ENCODE measurements at places on chromosomes 4 and X.

DNA sequence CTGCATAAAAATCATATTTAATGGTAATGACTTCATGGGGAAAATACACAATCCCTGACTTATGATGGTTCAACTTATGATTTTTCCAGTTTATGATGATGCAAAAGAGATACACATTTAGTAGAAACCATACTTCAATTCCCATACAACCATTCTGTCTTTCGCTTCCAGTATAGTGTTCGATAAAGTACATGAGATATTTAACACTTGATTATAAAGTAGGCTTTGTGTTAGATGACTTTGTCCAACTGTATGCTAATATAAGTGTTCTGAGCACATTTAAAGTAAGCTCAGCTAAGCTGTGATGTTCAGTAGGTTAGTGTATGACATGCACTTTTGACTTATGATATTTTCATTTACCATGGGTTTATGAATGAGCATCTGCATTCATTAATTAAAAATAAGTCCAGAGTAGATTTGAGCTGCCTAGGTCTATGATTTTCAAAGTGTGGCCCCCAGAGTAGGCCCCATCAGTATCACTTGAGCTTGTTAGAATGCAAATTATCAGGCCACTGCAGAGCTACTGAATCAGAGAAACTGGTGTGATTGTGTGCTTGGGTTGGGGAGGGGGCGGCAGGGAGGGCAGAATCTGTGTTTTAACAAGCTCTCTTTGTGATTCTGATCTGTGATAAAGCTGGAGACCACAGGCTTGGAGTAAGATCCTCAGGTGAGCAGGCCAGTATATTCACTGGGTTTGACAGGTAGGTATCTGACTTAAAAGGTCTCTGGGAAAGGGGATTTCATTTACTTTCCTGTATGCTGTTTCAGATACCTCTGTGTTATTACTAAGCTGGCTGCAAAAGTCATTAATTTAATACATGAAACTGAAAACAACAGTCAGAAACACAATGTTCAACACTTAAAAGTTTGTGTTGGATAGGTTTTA is 8.4 kb downstream of the ATP10D start:
- DNase-seq: no peak

- peak; percentile 32 for DNase-seq
Observed at GRCh38 chrX:6021316-6022091, 207.2 kb downstream of the NLGN4X start.

- DNase-seq: no peak
Observed at GRCh38 chr4:1364748-1365147, 17.7 kb downstream of the UVSSA start.

- no peak for DNase-seq
Observed at GRCh38 chr4:122762520-122762919, 30.0 kb downstream of the BBS12 start.

DNA sequence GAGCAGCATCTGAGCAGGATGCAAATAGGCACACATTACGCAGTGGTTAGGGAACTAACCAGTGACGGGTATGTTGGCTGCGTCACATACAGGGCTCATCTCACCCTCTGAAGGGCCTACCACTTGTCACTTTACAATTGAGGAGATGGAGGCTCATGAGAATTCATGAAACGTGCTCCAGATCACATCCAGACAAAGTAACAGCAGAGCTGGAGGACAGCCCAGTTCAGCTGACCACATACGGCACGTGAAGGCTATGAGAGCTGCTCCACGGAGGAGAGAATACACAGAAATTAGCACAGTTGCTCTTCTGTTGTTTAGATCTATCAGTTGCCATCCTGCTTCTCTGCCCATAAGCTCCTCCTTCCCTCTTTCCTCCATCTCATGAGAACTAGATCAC is 78.4 kb downstream of the FAM9B start:
- no peak for DNase-seq

DNA sequence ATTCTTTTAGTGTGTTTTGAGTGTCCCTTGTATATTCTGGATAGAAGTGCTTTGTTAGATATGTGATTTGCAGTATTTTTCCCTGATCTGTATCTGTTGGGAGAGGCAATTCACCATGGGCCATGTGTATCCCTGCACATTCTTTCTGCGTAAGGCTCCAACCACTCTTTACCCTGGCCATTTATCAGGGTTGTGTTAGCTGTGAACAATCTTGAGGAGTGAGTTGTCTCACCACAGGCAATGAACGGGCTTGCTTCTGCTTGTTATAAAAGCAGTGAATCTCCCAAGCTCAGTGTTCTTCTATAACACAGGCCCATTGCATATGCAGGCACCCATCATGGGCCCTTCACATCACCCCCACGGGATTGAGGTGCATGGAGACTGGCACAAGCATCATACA is 18.9 kb upstream of the SMIM10 start:
- DNase-seq: no peak

DNA sequence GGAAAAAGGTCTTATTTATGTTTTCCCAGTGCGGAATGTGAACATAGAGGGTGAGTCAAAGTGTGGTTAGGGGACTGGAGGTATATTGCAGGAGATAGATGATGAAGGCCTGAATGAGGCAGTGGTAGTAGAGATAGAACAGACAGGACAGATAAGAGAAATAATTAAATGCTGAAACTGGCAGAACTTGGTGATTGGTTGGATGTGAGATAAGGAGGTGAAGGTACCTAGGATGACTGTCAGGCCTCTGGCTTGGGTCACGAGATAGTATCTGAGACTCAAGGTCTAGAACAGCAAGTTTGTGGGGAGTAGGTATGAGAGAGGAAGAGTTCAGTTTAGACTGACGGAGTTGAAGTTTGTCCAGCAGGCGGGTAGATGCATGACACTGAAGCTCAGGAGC is 3.5 kb downstream of the MND1 start:
- no peak for DNase-seq

GRCh38 chr4:139674875-139675550 is 9.4 kb downstream of the MGST2 start:
- DNase-seq: no peak

- no peak for DNase-seq
Observed at GRCh38 chr4:129189630-129190029, 93.7 kb downstream of the C4orf33 start.

DNA sequence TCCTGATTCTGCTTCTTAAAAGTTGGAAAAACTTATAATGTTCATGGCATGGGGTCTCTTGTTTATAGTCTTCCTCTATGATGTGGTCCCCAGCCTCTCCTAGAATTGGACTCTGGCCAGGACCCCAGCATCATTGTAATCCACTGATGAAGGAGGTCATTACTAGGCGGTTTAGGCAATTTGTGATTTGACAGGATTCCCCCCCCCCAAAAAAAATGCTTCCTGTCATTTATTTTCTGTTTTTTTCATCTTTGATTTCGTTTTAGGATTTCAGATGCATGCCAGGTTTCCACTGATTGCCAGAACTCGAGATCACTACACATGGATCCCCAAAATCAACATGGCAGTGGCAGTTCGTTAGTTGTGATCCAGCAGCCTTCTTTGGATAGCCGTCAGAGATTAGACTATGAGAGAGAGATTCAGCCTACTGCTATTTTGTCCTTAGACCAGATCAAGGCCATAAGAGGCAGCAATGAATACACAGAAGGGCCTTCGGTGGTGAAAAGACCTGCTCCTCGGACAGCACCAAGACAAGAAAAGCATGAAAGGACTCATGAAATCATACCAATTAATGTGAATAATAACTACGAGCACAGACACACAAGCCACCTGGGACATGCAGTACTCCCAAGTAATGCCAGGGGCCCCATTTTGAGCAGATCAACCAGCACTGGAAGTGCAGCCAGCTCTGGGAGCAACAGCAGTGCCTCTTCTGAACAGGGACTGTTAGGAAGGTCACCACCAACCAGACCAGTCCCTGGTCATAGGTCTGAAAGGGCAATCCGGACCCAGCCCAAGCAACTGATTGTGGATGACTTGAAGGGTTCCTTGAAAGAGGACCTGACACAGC is 4.9 kb downstream of the SPRY1 start:
- no peak for DNase-seq

- DNase-seq: no peak
Observed at GRCh38 chr4:5571646-5572045, 136.7 kb downstream of the EVC2 start.

DNA sequence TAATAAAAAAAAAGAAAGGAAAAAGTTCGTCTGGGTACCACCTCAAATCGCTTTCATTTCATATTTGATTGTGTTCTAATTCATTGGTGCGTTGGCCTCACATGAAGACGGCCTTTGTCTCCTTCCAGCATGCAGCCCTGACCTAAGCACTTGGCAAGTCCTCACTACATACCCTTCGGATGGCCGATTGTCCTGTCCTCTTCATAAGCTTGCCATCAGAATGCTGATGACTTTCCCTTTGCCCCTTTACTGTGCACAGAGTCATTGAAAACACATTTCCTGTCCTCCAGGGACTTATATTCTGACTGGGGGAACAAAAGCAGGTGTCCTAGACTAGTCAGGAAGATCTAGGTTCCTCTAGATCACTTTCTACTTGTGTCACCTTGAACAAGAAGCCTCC is 43.0 kb downstream of the RTL5 start:
- no peak for DNase-seq

GRCh38 chr4:152162331-152162697 is 373.6 kb downstream of the FBXW7 start:
- DNase-seq: no peak

DNA sequence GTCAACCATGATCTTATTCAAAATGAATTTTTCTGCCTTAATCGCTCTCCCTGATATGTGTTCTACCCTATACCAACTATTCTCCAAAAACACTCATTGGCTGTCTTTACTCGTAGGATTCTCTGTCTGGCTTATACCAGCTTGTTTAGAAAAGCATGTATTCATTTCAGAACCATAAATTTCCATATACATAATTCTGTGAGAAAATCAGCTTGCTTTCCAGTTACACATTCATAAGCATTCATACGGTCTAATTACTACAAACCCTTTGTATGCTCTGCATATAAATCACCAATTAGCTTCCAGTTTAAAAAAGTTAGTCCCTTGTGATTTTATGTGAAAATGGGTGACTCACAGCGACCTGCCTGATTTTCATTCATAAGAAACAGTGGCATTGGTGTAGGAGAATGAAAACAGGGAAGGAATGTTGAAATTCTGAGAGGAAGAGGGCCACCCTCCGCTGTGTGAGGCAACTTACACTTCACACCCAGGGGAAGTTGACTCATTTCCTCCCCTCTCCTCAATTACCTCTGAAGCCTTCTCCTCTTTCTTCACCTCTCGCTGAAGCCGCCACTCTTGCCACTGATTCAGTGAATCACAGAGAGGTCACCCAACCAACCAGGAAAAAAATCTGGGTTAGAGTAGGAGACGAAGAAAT is 63.3 kb downstream of the MEPE start:
- DNase-seq: peak; percentile 75

DNA sequence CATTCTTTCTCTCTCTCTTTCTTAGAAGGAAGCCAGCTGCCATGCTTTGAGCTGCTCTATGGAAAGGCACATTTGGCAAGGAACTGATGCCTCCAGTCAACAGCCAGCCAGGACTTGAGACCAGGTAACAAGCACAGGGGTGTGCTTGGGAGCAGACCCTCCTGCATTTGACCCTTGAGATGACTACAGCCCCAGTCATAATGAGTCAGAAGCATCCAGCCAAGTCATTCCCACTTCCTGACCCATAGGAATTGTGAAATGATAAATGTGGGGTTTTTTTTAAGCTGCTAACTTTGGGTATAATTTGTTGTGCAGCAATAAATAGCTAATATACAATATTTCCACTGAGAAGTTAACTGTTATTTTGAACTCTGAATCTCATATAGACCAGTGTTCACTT is 446.9 kb downstream of the GRXCR1 start:
- DNase-seq: no peak

GRCh38 chr4:340011-340410 is 2.4 kb downstream of the ZNF141 start:
- peak; percentile 38 for DNase-seq

DNA sequence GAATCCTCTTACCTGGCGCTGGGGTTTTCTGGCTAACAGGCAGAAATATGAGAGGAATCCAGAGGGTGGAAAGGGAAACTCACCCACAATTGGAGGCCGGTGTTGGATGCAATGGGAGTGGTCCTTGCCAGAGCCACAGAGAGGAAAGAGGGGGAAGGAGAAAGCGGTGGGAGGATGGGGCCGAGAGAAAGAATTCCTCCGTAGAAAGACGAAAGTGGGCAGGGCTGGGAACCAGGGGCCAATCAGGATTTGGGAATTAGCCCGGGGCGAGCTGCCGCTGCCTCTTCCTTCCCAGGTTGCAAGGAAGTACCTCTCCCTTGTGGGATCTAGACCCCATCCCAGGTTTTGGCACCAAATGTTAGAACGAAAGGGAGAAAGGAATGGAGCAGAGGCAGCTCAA is 83.1 kb upstream of the SPIN4 start:
- DNase-seq: no peak

DNA sequence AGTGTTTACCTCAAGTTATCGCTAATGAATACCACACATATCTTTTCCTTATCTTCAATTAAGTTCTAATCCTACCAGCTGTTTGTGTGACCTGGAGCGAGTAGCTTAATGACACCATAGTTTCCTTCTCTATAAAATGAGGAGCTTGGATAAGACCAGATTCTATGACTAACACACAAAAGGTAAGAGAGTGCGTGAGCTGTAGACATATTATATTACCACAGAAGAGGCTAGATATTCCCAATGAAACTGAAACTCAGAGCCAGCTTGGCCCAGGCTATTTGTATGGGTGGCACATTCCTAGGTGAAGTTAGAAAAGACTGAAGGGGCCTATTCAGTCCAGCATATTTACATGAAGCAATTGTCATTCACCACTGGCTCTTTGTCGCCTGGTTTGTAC is 30.2 kb downstream of the ASB5 start:
- no peak for DNase-seq

GRCh38 chr4:71468116-71468710 is 129.4 kb downstream of the SLC4A4 start:
- DNase-seq: no peak

- DNase-seq: no peak
Observed at GRCh38 chr4:179398414-179398813, 1956.2 kb upstream of the AGA start.

DNA sequence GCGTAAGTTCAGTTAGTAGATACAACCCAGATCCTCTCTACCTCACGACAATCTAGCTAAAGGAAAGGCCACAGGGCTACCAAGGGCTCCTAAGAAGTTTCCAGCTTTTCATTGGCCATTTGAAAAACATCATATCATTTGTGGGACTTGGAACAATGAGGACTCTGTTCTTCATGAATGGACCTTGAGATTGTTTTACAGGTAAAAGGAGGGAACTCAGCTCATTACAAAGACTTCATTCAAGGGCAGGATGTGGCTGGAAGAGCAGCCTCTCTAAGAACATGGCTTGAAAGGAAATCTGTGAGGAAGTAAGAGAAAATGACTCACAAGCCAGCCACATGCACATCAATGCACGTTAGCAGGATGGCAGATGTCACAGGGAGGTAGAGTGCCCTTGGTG is 105.9 kb upstream of the SLC7A11 start:
- DNase-seq: no peak

- DNase-seq: no peak
Observed at GRCh38 chr4:77795326-77795725, 23.8 kb downstream of the CNOT6L start.

All from RKO (cell line).